Testis (tissue), 5 donors: ENCODE measurements at places on chromosomes 6 and 20. TPM values are rescaled to one million over a fixed set of nuclear protein-coding genes. Genes with fewer than 3 reads are reported as not detected.

The FILIP1 gene
- 2.0 TPM for polyA plus RNA-seq

The OR2J3 gene
- 0.25 TPM for polyA plus RNA-seq

DNA sequence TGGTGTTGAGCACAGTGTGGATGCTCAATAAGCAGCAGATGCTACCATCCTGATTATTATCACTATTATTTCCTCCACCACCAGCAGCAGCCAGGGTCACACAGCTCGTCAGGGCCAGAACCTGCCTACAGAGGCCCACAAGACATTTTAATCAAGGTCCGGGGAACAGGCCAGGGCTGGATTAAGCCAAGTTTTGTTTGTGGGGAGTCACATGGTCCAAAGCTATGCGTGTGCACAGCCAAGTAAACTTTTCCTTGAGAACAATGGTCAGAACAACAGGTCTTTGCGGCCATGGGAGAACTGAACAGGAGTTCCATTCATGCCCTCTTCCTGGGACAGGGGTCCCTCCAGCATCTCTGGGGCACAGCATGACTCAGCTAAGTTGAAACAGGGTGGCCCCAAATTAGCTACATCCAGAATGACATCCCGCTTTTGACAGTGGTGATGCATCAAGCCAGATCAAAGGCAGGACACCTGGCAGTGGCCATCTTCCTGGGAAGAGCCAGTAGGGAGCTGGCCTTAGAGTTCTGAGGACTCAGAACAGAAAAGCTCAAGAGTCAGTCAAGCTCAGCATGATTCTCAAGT lies 11.7 kb downstream of the SNTA1 start:
- peak; percentile 81 for DNase-seq

DNA sequence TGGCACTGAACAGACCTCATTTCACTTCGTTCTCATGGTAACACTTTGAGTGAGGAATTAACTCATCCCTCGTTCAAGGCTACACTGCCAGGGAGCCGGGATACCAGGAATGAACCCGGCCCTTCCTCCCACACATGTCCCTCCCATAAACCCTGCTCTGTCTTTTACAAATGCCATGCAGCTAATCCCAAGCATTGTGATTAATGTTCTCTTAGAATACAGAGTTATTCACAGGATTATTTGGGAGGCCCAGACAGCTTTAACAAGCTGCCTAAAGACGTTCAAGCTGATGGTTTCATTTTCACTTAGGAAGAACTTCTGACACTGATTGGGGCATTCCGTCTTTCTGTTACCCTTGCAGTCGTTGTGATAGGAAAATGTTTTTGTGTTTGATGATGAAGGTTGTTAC lies 42.5 kb upstream of the CD83 start:
- peak; percentile 44 for DNase-seq

DNA sequence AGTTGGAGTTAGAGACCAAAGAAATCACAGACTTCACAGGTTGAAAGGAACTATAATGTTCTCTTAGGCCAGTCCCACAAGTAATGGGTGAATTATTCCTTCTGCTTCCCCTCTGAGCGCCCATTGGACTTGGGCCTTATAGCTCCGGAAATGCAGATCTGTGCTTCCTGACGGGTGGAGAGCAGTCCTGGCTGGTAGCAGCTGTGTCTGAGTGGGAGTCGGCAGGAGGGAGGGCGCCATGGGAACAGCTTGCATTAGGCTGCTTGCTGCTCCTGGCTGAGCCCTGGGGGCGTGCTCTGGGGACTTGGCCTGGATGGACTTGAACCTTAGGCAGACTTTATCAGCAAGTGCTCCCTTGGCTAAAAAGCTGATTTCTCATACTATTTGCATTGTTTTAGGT lies 18.4 kb upstream of the NUP153 start:
- peak; percentile 77 for DNase-seq
